ENCODE measurements at places on chromosomes 7 and 10.

DNA sequence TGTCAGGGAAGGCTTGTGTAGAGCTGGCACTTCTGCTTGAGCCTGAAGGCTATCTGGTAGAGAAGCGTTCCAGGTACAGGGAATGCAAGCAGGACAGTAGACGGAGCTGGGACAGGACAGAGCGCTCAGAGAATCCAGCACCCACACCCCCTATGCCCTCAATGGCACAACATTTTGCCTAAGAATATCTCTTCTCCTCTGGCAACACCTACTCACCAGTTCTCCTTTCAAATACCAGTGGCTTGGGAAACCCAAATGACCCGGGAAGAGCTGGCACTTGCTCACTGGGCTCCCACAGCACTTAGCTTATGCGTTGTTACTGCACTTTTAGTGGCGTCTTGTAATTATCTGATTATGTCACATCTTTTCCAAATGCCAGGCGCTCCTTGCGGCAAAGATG, 118.6 kb downstream of the RNF216 start:
- no peak for DNase-seq

DNA sequence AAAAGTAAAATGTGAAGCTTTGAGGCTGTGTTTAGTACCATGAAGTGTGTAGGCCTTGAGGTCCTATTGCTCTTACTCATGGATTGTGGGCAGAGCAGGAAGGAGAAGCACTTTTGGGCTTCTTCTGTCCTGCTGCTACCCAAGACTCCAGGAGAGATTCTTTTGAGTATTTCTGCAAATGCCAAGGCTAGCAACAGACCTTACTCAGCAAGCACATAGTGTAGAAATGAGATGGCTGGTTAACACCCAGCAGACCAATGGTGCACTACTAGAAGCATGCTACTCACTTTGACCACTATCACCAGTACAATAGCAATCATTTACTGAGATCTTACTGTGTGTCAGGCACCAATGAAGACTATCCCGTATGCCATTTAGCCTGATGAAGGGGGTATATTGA, 3.2 kb downstream of the PLPP4 start:
- DNase-seq = no peak

DNA sequence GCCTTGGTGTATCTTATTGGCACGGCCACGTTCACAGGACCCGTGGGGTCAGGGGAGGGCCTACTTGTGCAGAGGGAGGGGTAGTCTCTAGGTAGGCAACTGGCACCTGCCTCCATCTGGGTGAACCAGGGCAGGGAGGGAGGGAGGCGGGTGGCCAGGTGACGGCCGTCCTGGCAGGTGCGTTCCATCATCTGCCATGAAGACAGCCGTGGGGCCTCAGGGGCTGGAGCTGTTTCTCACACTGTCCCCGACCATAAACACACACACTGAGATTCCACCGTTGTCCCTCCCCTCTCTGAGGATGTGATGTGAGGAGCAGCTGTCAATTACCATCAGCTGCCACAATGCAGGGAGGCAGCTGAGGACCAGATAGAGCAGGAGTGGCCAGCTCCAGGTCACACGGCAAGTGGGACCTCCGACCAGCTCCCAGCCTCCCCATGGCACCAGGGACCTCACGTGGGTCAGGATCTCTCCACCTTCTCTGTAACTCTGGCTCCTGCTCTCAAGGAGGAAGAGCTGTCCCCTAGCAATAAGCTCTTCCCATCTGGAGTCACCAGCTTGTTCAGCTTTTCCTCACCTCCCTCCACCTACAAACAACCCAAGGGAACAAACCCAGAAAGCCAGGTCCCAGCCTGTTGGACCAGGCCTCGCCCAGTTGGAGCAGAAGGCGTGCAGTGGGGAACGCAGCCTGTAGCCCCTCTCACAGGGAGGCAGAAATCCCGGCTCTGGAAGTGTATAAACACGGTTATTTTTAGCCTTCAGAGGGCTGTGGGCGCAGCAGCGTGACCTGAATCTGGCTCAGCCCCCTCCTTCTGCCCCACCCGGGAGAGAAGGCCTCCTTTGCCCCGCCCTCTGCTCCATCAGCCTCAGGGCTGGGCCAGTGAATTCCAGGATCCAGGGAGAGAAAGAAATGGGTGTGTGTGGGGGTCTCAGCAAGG, 33.1 kb downstream of the ZMIZ1 start:
- no peak for DNase-seq

DNA sequence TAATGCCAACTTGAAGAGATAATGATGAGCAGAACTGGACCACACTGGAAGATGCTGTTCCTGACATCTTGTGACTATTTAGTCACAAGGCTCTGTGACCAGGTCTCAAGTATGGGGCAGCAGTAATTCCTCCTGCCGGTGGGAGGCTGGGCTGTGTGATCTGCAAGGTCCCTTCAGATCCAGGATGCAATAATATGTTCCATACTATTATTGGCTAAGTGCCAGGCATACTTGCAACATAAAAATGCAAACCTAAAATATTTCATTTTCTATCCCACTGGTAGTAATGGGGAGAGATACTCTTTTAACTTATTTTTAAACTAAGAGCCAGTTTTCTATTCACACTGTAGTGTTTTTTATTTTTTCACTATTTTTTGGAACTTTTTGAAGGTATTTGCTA, 171.5 kb downstream of the CYP26A1 start:
- DNase-seq = no peak

GRCh38 chr10:61682323-61682722, 19.6 kb downstream of the CABCOCO1 start:
- no peak for DNase-seq

GRCh38 chr10:127910464-127910770, 3.5 kb downstream of the PTPRE start:
- DNase-seq = no peak

All from anterior cingulate cortex (tissue), 58 donors.